Activated T-helper 2 cell treated with anti-CD3 and anti-CD28 coated beads, Interferon-gamma antibody, Interleukin-2, Interleukin-4, amounts not matched to agents 10 μg/mL and 5 μg/mL and 100 μg/mL, durations not matched to agents 14 hours and 24 hours and 36 hours (primary cell): ENCODE measurements at places on chromosomes 4 and X.

DNA sequence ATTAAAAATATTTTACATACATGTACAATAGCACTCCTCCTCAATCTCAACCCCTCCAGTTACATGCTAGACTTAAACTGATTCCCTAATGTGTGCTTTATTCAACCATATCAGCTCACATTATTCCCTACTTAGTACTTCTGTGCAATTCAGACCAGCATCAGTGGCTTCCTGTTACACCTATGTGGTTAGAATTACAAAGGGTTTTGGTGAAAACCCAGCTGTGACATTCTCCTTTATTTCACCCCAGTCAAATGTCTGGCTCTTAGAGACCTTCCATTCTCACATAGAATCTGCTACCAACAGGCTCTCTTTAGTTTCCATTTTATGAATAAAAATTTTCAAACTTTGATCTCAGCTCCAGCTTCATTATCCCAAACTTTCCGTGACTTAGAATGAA lies 85.2 kb upstream of the SLC7A11 start:
- DNase-seq, result no peak
- no peaks in the 10 kb centered on the region for H3K36me3 ChIP-seq
- H3K4me1 ChIP-seq, result no peaks in the 10 kb centered on the region
- no peak overlapping the region for H3K27ac ChIP-seq
- no peaks in the 10 kb centered on the region for H3K27me3 ChIP-seq
- H3K4me3 ChIP-seq, result no peak overlapping the region

DNA sequence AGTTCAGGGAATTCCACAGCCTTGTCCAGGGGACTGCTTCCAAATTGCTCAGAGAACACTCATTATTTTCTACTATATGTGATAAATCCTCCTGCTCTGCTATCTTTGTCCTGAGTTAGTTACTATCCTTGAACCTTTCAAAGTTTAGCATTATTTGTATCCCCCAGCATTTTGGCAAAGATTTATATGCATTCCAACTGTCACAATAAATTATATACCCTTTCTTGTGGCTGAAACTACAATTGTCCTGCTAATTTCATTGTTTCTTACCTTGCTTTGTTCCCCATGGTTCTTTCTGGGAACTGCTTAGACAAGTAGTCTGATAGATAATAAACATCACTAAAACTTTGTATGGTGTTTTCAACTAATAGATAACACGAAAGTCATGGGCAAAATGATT lies 40.5 kb downstream of the TECRL start:
- H3K4me1 ChIP-seq, result no peaks in the 10 kb centered on the region
- no peak overlapping the region for H3K4me3 ChIP-seq
- H3K27ac ChIP-seq, result no peak overlapping the region

DNA sequence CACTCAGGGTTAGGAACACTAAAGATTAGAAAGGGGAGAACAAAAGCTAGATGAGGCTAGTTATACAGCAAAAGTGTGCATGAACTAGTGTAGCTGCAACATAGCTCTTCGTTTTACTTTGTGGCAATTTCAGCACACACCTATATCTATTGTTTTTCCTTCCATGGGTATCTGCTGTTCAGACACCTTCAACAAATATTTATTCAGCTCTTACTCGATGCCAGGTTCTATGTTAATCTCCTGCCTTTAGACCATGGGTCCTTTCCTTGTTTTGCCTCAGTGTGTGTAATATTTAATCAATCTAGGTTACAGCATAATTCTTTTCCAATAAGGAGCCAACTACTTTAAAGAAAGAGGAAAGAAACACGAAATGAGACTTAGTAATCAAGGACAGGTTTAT lies 10.4 kb upstream of the FAM9A start:
- peaks cover 14% of the 10 kb centered on the region for H3K27me3 ChIP-seq
- H3K27ac ChIP-seq, result no peak overlapping the region
- no peaks in the 10 kb centered on the region for H3K4me1 ChIP-seq

DNA sequence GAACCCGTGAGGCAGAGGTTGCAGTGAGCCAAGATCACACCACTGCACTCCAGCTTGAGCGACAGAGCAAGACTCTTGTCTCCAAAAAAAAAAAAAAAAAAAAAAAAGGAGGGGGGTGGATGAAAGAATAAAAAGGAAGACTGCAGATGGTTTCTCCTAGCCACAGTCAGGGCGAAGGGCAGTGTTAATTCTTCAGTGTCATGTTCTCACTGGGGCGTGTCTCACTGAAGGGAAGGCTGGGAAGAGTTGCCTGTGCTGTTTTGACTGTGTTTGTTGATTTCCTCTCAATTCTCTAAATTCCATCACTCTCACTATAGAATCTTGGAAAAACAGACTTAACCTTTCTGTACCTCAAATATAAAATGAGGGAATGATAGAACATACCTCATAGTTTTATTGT lies 71.6 kb upstream of the DHX15 start:
- peaks cover 4% of the 10 kb centered on the region for H3K4me1 ChIP-seq
- H3K27me3 ChIP-seq, result peaks cover 8% of the 10 kb centered on the region
- no peak overlapping the region for H3K27ac ChIP-seq
- no peak for DNase-seq
- H3K4me3 ChIP-seq, result no peak overlapping the region
- H3K36me3 ChIP-seq, result no peaks in the 10 kb centered on the region

DNA sequence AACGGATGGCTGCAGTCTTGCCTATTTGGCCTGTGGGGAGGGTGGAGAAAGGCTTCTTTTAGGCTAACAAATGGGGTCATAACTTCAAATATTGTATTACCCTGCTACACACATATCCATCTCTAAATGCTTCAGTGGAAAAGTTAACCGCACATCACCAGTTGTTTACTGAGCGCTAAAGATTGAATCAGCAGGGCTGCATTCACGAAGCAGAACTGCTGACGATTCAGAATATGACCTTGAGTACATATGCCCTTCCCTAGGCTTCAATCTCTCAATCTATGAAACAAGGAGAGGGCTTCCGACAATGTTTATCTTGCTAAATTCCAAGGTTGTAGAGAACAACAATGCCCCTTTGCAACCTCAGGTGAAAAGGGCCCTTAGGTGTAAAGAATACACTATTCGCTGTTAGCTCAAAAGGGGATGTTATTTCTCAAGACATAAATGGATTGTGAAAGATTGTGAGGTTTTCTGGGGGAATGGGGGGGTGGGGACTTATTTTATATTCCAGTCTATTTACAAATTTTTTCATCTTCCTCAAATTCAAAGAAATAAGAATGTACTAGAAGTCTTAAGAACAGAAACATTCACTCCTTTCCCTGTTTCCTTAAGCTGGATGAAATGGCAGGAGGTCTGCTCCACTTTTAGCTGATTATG lies 2.6 kb upstream of the ATP6AP2 start:
- peaks cover 13% of the 10 kb centered on the region for H3K4me1 ChIP-seq
- no peak for DNase-seq
- H3K27ac ChIP-seq, result no peak overlapping the region
- H3K36me3 ChIP-seq, result no peaks in the 10 kb centered on the region
- H3K4me3 ChIP-seq, result no peak overlapping the region
- no peaks in the 10 kb centered on the region for H3K27me3 ChIP-seq

DNA sequence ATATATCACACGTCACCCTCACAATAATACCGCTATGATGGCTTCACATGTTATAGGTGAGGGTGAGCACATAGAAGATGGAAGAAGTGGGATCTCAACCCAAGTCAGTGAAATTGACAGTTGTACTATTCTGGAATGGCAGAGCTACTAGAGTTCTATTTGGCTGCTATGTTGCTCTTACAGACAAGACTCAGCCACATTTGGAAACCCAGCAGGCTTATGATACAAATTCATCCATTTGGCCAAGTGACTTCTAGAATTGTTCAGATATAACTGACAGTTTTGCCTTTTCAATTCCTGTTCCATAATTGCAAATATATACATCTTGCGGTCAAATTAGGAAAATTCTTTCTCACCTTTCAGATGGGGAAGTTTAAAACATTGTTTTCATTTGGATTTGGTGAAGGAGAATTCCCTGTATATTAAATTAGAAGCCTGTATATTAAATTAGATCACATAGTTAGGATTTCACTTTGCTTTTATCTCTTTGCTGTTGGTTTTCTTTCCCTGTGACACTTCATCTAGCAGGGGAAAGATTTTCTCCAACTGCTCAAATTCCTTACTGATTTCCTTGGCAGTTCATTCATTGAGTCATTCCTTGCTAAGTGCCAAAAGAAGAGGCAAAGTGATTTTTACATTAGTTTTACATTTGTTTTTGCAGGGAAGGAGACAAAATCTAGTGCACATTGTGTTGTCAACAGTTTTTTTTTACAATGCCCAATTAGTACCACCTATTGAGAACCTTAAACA lies 120.6 kb upstream of the TBC1D9 start:
- no peak overlapping the region for H3K4me3 ChIP-seq
- no peak for DNase-seq
- no peaks in the 10 kb centered on the region for H3K36me3 ChIP-seq
- H3K27ac ChIP-seq, result no peak overlapping the region

DNA sequence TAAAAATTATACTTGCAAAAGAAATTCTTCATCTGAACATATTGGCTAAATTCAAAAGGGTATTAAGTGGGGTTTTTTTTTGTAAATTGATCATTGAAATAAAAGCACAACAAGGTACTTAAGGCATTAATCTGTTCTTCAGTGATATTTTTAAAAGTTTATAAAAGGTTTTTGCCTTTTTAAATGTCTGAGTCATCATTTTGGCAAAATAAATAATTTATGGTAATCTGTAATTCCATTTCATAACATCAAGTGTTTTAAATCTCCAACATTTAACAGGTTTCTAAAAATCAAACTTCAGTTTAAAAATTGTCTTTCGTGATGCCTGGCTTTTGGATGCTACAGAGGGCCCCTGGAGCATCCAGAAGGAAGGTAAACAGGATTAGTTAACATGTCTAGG lies 27.4 kb downstream of the NLRP2B start:
- no peaks in the 10 kb centered on the region for H3K4me1 ChIP-seq
- H3K36me3 ChIP-seq, result no peaks in the 10 kb centered on the region
- no peak overlapping the region for H3K27ac ChIP-seq
- no peak overlapping the region for H3K4me3 ChIP-seq
- H3K27me3 ChIP-seq, result no peaks in the 10 kb centered on the region

GRCh38 chr4:108166038-108166437 lies 2.7 kb downstream of the LEF1 start:
- DNase-seq, result peak; percentile 46
- H3K27ac ChIP-seq, result peak overlapping the region; percentile 89
- H3K4me1 ChIP-seq, result peaks cover 53% of the 10 kb centered on the region
- H3K4me3 ChIP-seq, result peak overlapping the region; percentile 97
- peaks cover 31% of the 10 kb centered on the region for H3K36me3 ChIP-seq

DNA sequence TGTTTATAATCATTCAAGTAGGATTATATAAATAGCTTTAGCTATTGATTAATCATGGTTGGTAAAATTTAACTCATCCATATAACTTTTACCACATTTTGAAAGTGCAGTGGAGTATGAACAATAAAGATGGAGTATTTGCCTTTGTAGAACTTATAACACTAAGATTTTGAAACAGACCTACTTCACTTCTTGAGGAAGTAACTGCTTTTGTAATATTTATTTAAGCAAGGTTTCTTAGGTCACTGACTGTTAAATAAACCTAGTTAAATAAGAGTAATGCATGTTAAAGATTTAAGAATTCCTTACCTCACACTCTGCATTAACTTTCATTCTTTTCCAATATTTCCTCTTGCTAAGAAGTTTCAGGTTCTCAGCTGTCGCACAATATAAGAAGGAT lies 242.5 kb downstream of the CFAP299 start:
- no peak overlapping the region for H3K4me3 ChIP-seq
- H3K36me3 ChIP-seq, result no peaks in the 10 kb centered on the region
- DNase-seq, result no peak
- peaks cover 4% of the 10 kb centered on the region for H3K4me1 ChIP-seq

GRCh38 chr4:70000711-70001110 lies 4.9 kb downstream of the STATH start:
- H3K36me3 ChIP-seq, result no peaks in the 10 kb centered on the region
- H3K4me3 ChIP-seq, result no peak overlapping the region
- DNase-seq, result no peak

DNA sequence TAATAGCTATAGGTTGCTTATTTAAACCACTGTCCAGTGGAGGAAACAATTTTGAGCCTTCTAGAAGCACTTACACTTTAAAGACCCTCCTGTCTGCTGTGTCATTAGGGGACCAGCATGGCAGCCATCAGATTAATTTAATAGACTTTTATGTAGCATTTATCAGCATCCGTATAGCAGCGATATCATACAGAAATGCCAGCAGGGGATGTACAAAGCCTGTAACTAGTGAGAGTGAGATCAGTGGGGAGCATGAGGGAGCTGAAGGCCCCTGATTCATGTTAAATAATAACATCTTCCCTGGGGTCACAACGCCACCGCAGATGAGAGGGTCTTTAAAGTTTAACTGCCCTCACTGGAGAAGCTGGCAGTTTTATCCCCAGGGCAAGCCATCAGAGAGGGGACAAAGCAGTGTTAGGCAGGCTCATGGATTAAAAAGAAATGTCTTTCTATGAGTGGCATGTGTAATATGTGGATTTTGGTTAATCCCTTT lies 144.7 kb downstream of the PDGFRA start:
- no peak overlapping the region for H3K27ac ChIP-seq
- H3K4me3 ChIP-seq, result no peak overlapping the region
- H3K4me1 ChIP-seq, result no peaks in the 10 kb centered on the region
- no peaks in the 10 kb centered on the region for H3K27me3 ChIP-seq

DNA sequence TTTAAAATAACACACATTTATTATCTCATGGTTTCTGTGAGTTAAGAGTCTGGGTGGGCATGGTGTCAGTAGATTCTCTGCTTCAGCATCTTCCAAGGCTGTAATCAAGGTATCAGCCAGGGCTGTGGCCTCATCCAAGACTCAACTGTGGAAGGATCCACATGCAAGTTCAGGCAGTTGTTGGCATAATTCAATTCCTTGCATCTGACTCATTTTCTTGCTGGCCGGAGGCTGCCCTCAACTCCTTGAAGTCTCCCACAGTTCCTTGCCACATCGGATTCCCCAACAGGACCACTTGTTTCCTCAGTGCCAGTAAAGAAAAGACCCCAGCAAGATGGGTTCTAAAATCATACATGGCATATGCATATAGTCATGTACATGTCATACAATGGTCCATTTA lies 93.4 kb downstream of the NPNT start:
- DNase-seq, result no peak
- H3K4me1 ChIP-seq, result no peaks in the 10 kb centered on the region
- no peak overlapping the region for H3K27ac ChIP-seq
- H3K4me3 ChIP-seq, result no peak overlapping the region
- no peaks in the 10 kb centered on the region for H3K36me3 ChIP-seq
- no peaks in the 10 kb centered on the region for H3K27me3 ChIP-seq

- no peak overlapping the region for H3K27ac ChIP-seq
- no peaks in the 10 kb centered on the region for H3K36me3 ChIP-seq
- no peak for DNase-seq
- no peaks in the 10 kb centered on the region for H3K27me3 ChIP-seq
Measured at GRCh38 chr4:9916346-9916745, 105.0 kb downstream of the SLC2A9 start.

GRCh38 chr4:37365888-37366287 lies 121.3 kb downstream of the NWD2 start:
- H3K4me3 ChIP-seq, result no peak overlapping the region
- no peak for DNase-seq
- H3K36me3 ChIP-seq, result no peaks in the 10 kb centered on the region
- H3K4me1 ChIP-seq, result no peaks in the 10 kb centered on the region

- DNase-seq, result no peak
- H3K4me1 ChIP-seq, result no peaks in the 10 kb centered on the region
- H3K4me3 ChIP-seq, result no peak overlapping the region
- no peak overlapping the region for H3K27ac ChIP-seq
- no peaks in the 10 kb centered on the region for H3K36me3 ChIP-seq
Measured at GRCh38 chr4:5912614-5913019, 19.7 kb upstream of the CRMP1 start.
